ENCODE measurements at places on chromosomes 2 and 18.

DNA sequence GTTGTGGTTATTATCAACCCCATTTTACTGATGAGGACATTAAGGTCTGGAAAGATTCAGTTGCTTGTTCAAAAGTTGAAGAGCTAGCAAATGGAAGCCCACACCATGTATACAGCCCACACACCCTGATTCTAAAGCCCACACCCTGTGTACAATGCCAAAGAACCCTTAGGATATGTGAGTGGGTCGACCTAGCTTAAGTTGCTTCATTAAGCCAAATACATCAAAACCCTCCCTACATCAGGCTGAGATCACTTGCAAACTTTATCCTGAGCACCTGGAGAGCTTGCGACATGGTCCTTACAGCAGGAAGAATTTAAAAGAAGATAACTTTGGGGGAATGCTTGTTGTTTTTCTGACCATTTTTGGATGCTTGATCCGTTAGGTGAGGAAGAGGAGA, 435 bp upstream of the ARHGAP25 start:
- DNase-seq: no peak

DNA sequence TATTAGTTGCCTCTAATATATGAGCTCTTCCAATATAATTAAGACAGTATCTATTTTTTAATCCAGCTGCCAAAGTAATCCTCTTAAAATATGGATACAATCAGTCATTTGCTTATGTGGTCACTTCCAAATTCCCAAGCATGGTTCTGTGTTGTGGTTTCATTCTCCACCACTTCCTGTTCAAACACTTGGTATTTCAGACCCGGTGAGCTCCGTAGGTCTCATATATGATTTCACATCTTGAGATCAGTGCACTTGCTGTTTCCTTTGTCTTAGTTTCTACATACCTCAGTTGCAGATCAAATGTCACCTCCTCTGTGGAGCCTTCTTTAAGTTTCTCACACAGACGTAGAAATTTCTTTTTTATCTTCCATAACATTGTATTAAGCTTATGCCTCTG, 254.2 kb downstream of the KCNS3 start:
- no peak for DNase-seq

- DNase-seq: no peak
Observed at GRCh38 chr2:225494100-225494459, 94.6 kb downstream of the NYAP2 start.

GRCh38 chr18:41630232-41630886, 324.7 kb upstream of the PIK3C3 start:
- DNase-seq: no peak

DNA sequence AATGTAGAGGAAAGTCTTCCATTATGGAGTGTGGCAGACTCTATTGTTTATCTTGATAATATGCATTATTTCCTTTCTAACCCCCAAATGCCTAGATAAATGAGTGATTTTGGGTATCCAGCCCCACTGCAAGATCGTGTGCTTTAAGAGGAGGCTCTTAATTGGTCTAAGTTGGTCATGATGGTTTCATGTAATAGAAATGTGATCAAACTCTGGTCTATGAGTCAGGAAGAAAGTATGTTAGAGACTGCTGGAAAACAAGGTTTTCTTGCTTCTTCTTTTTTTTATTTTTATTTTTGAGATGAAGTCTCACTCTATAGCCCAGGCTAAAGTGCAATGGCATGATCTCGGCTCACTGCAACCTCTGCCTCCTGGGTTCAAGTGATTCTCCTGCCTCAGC, 344.5 kb upstream of the TNP1 start:
- DNase-seq: no peak

GRCh38 chr2:27707462-27708256, 44.0 kb downstream of the SLC4A1AP start:
- no peak for DNase-seq

- no peak for DNase-seq
Observed at GRCh38 chr2:157158111-157158510, 99.4 kb upstream of the GALNT5 start.

DNA sequence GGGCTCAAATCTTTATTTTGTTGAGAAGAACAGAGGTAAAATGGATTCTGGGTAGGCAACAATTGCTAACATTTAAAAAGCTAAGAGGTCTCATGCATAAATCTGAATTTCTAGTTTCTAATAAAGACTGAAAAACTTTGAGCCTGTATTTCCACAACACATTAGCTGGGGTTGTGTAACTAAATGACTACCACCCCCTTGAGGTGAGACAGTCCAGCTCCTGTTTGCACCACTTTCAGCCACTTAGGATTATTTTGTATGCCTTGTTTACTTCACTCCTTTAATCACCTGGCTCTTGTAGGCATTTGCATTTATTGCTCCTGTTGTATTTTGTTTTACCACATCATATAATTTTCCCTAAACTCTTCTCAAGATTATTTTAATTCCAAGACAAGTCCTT, 376.6 kb downstream of the PTH2R start:
- no peak for DNase-seq

DNA sequence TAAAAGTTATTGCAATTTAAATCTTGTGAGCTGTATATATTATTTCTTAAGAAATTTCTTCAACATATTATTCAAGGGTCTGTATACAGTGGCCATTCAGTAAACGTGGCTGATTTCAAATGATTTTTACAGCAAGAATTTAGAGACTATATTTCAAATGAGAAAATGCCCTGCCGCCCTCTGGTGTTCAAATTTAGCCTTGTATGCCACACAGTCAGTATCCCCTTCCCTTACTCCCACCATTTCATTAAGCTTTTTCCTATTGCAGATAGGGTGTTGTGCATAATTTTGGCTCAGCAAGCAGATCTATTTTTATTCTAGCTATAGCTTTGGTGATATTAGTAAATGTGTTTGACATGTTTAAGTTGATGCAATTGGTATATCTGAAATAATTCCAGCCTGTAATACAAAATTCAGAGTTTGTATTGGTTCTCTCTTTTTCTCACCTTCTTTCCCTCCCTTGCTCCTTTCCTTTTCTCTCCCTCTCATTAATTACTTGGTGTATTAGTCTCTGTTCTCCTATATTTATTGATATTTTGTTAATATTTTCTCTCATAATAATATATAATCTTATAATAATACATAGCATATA, 22.8 kb upstream of the SCN7A start:
- DNase-seq: no peak

GRCh38 chr2:96734880-96735583, 4.8 kb downstream of the LMAN2L start:
- no peak for DNase-seq

DNA sequence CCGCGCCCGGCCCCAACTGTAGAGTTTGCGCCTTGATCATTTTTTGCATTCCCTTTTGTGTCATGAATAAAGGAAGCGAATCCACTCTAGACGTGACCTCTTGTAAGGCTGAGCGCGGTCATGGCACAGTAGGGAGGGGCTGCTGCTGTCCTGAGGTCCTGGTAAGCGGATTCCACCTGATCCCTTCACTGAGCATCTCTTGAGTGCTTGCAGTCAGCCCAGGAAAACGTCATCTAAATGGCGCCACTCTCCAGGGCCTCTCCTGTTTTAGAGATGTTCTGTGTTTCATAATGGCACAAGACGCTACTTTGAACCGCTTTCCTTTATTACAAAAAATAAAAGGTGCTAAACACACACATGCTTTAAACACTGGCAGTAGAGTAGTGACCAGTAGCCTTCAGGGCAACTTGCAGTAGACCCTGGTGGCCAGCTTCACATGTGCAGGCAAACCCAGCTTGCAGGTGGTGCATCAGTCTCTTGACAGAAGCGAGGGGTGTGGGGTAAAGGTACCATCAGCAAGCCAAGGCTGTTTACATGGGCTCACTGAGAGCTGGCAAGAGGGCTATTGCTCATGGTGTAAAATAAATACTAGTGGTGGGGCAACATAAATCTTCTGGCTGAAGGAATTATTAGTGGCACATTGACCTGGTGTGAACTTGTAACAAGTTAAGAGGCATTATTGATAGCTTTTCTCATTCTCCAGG, 43.0 kb upstream of the ACKR3 start:
- no peak for DNase-seq

- no peak for DNase-seq
Observed at GRCh38 chr2:205177546-205177945, 504.8 kb upstream of the NRP2 start.

- DNase-seq: no peak
Observed at GRCh38 chr18:29198834-29199233, 1021.9 kb upstream of the CDH2 start.

- no peak for DNase-seq
Observed at GRCh38 chr2:212495046-212495445, 43.6 kb downstream of the ERBB4 start.

DNA sequence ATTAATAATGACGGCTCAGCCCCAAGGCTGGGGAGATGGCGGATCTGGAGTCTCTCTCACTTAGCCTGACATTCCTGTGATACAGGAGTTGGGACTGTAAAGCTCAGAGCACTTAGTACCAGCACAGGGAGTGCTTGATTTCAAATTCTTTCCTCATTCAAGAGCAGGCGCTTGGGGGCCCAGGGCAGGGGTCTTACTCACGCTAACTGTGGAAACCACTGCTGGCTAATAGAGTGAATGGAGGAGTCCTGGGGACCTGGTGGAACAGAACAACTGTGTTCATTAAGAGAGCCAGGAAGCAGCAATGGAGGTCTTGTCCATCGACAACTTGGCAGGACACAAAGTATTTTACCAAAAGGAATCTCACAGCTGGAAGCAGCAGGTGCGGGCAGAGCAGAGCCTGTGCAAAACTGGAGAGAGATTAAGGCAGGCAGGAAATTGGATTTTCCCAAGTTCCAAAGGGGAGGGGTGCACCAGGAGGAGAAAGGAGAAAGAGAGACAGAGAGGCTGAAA, 358.9 kb downstream of the TNS1 start:
- no peak for DNase-seq

- DNase-seq: no peak
Observed at GRCh38 chr2:467892-468647, 180.2 kb upstream of the ALKAL2 start.

- no peak for DNase-seq
Observed at GRCh38 chr2:186687807-186688211, 6.1 kb upstream of the FAM171B start.

DNA sequence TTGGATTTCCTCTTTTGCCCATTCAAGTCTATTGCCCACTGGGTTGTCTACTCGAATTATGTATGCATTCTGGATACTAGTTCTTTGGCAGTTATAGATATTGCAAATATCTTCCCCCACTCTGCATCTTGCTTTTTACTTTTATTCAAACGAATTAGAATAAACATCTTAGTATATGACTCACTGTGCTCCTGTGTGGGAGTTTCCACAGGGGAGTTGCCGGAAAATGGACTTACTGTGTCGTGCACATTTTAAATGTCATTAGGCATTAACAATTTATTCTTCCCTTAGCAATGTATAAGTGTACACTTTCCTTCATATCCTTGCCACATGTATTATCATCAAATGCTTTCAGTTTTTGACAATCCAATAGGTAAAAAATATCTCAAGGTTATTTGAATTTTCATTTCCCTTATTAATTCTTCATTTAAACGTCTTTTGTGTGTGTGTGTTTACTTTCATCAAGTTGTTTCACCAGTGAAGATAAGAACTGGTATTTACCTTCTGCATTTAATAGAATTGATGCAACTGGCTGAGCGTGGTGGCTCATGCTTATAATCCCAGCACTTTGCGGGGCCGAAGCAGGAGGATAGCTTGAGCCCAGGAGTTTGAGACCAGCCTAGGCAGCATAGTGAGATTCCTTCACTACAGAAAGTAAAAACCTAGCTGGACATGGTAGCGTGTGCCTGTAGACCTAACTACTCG, 4.6 kb upstream of the UGT1A5 start:
- DNase-seq: no peak

DNA sequence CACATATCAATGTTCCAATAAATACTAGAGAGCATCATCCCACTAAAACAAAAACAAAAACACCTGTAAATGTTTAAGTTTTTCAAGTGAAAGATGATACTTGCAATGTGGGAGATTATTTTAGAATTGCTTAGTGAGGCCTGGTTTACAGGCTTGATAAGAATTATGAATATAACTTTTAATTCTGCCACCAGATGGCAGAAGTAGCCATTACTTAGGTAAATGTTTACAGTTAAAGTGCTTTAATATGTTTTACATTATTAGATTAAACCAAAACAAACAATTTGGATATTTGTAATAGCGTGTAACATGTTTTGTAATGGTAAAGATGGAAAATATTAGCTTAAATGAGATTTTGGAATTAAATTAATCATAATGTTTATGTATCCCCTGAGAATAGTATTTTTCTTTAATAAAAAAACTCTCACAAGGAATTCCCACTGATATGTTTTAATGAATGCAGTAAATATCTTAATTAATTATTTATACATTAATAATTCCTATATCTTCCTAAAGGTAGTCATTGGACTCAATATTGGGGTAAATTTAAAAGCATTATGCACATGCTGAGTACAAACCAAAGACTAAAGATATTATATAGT, 522.0 kb downstream of the SPAG16 start:
- peak; percentile 2 for DNase-seq

DNA sequence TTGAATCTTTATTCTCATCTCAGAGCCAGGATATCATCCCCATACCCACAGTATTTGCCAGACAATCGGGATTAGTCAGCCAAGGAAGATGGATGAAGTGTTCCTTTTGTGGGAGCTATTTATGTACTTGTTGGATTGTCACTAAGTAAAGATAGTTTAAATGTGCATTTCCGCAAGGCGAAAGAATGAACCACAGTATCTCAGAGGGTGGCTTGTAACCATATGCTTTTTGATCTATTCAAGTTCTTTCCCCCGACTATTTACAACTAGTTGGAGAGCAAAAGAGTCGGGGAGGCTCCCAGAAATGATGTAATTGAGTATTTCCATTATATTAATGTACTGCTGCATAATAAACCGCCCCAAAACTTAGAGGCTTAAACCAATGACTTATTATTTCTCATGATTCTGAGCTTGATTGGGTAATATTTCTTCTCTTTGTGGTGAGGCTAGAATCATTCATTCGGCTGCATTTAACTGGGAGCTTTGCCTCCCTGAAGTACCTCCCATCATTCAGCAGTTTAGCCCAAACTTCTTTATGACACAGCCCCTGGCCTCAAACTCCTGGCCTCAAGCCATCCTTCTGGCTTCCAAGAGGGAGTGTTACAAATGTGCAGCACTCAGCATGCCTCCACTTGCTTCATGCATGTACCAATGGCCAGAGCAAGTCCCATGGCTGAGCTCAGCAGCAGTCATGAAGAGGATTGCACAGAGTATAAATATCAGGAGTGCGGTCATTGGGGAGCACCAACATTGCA, 423.7 kb downstream of the METTL4 start:
- no peak for DNase-seq

DNA sequence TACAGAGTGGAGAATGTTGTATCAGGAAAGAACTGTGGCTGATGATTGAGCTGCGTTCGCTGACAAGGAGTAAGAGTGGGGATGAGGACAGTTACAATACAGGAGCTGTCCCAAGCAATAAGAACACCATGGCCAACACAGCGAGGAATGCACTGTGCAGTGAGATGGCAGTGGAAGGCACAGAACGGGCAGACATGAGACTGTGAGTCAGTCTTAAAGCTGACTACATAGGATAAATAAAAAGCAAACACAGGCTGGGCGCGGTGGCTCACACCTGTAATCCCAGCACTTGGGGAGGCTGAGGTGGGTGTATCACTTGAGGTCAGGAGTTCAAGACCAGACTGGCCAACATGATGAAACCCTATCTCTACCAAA, 89.8 kb downstream of the CABYR start:
- DNase-seq: no peak

All from T-helper 2 cell (primary cell).